ENCODE measurements at places on chromosomes 16 and 17. TPM values are rescaled to one million over a fixed set of nuclear protein-coding genes. Genes with fewer than 3 reads are reported as not detected.

DNA sequence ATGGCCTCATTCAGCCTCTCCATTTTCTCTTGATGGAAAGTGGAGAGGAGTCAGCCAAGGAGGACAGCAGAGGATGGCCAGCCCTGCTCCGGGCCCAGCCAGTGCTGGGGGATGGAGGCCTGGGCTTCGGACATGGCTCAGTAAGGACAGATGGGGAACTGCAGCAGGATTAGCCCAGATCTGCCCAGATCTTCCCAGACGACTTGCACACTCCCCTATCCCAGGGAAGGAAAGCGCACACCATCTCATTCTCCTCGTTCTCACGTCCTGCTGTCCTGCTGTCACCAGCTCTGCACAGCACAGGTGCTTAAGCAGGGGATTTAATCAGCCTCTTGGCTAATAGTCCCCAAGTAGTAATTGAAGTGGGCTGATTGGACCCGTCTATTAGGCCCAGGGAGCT, 100.2 kb upstream of the SDK2 start:
- DNase-seq = no peak

GRCh38 chr17:77189148-77189547, 48.4 kb downstream of the SEC14L1 start:
- DNase-seq = peak; percentile 64

- DNase-seq = no peak
These were observed 21.6 kb downstream of the CD300LF start for GRCh38 chr17:74691151-74691550.

DNA sequence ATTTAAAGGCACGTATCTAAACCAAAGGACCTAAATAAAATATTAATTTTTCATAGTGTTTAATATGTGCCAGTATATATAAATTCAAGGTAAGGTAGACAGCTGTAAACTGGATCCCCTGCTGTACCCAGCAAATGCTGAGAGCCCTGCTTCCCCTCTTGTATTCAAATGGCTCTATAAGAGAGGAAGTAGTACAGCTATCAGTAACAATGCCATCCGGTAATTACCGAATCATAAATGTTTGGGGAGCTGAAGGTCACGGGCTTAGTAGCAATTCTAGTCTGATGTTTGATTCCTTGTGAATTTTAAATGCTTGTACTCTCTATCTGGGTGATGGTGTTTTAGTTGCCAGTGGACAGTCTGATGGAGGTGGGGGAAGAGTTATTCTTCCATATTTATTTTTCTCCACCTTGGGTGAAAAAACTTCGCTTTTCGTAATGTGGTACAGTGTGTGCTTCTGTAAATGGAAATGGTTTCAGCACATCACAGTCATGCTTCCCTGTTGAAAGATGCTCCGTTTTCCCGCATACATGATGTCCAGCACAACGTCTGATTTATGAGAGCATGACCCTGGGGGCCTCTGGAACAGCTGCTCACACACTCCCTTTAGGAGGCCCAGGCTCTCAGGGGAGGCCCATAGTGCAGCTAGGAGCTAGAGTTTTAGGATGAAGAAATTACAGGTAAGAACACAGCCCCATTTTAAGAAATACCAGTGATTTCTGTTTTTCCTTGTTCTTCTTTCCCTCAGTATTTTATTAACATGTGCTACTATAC, 423.9 kb downstream of the WWOX start:
- no peak for DNase-seq

The KRT33A gene
- not detected for total RNA-seq

- DNase-seq = no peak
These were observed 10.9 kb downstream of the RAB40C start for GRCh38 chr16:600781-601180.

DNA sequence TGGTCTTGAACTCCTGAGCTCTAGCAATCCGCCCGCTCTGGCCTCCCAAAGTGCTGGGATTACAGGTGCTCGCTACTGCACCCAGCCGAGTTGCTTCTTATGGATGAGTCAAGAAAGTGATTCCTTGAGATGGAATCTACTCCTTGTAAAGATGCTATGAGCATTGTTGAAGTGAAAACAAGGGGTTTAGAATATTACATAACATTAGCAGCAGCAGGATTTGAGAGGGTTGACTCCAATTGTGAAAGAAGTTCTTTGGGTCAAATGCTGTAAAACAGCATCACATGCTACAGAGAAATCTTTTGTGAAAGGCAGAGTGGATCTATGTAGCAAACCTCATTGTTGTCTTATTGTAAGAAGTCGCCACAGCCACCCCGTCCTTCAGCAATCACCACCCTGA, 72.7 kb downstream of the NT5M start:
- DNase-seq = no peak

The KRTAP4-3 gene
- total RNA-seq = not detected

The PHOSPHO1 gene
- not detected for total RNA-seq

- DNase-seq = no peak
These were observed 497.8 kb upstream of the ZFHX3 start for GRCh38 chr16:73545755-73546154.

GRCh38 chr17:17403899-17404576, 72.8 kb upstream of the MED9 start:
- DNase-seq = peak; percentile 37

The ZNF287 gene
- total RNA-seq = 2.4 TPM

DNA sequence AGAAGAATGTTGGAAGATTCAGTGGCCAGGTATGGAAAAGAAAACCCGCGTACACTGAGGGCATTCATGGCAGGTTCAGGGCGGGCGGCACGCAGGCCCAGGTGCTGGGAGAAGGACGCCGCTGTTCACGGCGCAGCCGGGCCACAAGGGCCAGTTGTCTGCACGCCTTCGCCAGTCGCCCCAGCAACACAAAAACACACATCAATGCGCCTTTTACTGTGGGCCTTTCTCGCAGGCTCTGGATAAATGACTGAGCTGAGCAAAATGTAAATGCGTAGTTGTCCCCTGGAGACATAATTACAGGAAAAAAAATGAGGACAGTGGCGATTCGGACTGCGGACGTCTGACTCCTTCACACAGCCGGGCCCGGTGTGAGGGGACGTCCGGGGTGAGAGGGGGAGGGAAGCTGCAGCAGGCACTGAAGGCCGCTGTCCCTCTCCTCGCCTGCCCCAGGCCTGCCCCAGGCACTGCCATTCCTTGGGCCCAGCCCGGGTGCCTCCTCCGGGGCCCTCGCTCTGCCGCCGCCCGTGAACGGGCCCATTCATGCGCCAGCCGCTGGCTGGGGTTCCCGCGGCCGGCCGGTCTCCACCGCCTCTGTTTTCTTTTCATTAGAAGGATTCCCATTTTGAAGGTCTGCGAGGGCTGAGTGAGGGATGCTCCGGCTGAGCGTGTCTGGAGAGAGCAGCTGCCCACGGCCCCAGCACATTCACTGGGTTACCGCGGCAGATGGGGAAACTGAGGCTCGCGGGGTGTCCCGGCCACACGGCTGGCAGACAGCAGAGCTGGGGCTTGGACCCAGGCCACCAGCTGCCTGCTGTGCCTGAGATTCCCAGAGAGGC, 6.5 kb upstream of the ZNF469 start:
- no peak for DNase-seq

- no peak for DNase-seq
These were observed 32.7 kb downstream of the TNFRSF13B start for GRCh38 chr17:16939208-16939576.

DNA sequence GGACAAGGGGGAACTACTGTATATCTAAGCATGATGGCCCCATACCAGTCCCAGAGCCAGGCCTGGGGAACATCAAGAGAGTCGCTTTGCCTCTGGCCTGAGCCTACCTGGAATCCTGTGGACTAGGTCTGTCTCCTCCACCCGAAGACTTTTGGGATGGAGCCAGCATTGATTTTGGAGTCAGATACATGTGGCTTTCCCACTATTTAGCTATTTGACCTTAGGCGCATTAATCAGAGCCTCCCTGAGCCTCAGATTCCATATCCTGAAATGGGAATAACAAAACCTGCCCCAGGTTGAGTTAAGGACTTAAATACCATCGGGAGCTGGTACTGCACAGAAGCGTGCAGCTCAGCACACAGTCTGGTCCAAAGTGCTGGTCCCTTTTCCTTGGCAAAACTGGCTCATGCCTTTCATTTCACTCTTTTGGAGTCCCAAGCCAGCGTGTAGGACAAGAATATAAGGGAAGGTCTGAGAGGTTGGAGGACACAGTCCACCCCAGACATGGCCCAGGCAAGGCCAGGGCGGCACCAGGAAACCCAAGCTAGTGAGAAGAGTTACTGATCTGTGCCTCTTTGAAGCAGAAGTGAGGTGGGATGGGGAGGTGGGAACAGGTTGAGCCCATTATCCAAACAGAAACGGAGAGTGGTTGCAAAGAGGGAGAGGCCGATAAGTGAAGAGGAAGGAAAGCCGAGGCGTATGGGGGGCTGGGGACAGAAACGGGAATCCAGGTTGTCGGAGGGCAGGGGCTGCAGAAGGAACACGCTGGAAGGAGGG, 986 bp downstream of the FA2H start:
- DNase-seq = no peak

DNA sequence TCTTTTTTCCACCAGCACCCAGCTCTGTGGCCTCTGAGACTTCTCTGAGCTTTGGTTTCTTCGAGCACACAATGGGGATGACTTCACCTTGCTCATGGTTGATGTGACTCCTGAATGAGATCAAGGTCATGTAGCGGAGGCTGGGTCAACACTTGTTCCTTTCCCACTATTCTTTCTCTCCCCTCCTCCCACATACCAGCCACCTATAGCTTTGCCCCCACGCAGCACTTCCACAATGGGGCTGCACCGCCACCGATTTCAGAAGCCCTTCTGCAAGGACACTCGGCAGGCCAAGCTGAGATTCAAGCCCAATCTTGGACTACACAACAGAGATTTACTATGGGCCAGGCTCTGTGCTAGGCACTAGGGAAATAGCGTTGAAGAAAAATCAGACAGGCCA, 14.4 kb downstream of the TRIM25 start:
- no peak for DNase-seq

DNA sequence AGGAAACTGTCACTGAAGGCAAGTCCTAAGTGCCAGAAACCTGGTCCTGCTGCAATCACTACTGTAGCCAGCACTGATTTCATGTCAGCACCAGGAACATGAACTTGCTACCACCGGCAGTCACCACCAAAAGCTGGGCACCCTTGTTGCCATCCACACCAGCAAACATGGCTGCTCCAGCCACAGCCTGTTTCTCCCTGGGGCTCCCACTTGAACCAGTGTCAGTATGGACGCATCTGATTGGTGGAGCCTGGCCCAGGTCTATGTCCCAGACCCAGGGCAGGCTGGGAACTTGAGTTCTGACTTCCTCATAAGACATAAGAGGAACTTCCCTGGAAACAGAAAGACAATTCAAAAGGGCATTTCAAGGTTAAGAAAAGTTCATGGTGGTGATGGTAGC, 56.5 kb downstream of the COPRS start:
- no peak for DNase-seq

DNA sequence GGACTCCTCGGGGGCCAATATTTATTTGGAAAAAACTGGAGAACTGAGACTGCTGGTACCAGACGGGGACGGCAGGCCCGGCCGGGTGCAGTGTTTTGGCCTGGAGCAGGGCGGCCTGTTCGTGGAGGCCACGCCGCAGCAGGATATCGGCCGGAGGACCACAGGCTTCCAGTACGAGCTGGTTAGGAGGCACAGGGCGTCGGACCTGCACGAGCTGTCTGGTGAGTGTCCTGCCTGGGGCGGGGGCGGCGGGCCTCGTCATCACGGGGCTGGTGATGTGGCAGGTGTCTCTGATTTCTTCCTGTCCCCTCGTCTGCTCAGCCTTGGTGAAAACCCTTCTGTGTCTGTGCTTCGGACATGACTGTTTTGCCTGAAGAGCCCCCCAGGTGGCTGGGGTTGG, 5.7 kb downstream of the METRNL start:
- DNase-seq = peak; percentile 29

The PDXDC1 gene
- 88.2 TPM for total RNA-seq

The TEX19 gene
- not detected for total RNA-seq

GRCh38 chr17:55825213-55825612, 74.4 kb downstream of the PCTP start:
- DNase-seq = no peak

DNA sequence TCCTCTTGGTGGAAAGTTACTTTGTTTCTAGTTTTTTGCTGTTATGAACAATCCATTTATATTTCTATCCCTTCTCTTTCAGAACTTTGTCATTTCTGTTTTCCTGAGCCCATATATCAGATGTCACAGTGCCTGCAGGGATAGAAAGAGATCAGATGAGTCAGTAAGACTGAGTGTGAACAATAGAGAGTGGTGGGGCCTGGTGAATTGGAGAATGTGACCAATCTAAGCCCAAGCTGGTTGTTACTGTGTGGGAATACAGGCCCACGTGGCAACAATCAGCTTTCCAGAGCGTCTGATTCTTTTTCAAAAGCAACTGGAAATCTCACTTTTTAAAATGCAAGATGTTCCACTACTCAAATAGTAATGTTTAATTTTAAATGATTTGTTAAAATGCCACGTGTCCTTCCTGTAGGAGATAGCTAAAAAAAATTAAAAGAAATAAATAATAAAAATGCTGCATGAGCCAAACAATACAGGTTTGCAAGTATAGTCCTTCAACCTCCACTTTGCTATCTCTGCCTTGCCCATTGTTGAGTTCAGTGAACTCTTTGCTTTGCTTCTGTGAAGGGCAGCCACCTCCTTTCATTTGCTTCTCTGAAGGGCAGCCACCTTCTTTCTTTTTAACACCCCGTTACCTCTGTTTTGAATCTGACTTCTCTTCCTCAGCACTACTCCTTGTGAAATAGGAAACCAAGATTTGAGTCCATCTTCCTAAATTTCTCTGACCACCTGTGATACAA, 9.6 kb downstream of the DCTN5 start:
- no peak for DNase-seq

- no peak for DNase-seq
These were observed 1.3 kb downstream of the GJD3 start for GRCh38 chr17:40363111-40363827.

The CAVIN1 gene
- 0.11 TPM for total RNA-seq

The TPSG1 gene
- total RNA-seq = not detected

The GINS2 gene
- 0.73 TPM for total RNA-seq

DNA sequence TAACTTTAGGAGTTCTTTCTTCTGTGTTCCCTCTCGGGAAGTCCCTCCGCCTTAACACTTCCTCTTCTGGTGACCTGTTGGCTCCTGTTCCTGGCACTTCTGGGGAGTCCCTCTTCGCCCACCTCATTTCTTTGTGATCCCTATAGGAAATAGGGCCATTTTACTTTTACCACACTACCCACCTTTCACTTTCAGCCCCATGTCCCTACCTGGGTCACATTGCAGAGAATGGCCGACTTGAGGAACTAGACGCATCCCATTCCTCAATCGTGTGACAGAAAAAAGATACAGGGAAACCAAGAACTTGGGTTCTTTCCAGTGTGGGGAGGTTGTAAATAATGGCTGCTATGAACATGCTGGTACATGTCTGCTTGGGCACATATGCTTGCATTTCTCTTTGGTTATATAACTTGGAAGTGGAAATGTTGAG, 6.6 kb downstream of the IL21R start:
- no peak for DNase-seq

The DHX38 gene
- total RNA-seq = 120 TPM
